ENCODE measurements at places on chromosomes 12 and 14. TPM values are rescaled to one million over a fixed set of nuclear protein-coding genes. Genes with fewer than 3 reads are reported as not detected.

GRCh38 chr12:104276273-104277131 lies 27.0 kb upstream of the EID3 start:
- no peak for DNase-seq

- no peak for DNase-seq
Observed at GRCh38 chr12:2453076-2453760, 341.6 kb upstream of the FKBP4 start.

DNA sequence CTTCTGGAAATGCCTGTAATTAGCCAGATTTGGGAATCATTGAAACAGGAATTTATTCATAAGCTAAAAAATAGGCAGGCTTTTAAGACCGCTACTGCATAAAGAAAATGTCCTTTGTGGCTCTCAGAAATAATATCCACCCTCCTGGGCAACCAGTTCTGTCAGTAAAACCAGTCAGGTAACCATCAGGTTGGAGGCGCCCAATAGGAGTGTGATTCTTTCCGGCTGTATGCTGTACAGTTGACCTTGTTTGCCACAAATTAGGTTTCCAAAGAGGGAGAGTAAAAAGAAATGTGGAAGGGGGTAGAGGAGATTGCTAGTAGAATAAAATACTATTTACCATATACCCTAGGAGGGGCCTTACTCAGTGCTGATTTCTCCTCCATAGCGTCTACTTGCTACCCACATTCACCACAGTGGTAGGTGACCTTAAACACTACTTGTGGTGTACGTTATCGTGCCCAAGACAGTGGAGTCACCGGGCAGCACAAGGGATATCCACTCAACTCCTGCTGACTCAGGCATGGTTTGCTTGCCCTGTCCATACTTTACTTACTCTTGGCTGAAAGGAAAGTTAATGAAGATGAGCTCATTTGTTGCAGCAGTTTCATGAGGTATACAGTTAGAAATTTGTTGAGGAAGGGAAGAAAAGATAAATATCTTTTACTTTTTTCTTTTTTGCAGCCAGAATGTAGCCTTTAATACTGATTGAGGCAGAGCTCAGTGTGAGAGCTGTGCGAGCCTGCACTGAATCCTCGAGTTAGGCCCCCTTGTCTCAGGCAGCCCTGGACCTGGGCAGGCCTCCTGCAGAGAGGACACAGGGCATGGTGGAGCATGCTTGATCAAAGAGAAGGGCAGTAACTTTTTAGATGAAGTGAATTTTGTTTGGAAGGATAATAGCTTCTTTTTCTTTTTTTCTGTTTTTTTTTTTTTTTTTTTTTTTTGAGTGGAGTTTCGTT lies 76.7 kb downstream of the DIP2B start:
- no peak for DNase-seq

Gene PTHLH
- polyA plus RNA-seq = 1.4 TPM

Gene OR4K1
- not detected for polyA plus RNA-seq

Data from forelimb muscle (tissue), 1 donor.